ENCODE measurements at places on chromosomes 2 and 18. TPM values are rescaled to one million over a fixed set of nuclear protein-coding genes. Genes with fewer than 3 reads are reported as not detected.

Gene PIEZO2
- total RNA-seq, result 23.2 TPM

Gene MDH1B
- total RNA-seq, result 0.43 TPM

Gene FAM210A
- total RNA-seq, result 27.1 TPM

Gene ZNF2
- 5.7 TPM for total RNA-seq

Gene ACADL
- under 0.01 TPM for total RNA-seq

Gene ASPRV1
- 0.29 TPM for total RNA-seq

Gene IL37
- not detected for total RNA-seq

Gene TUBB8B
- not detected for total RNA-seq

Gene CREB1
- 27.8 TPM for total RNA-seq

Gene PMS1
- total RNA-seq, result 24.1 TPM

Gene CPS1
- total RNA-seq, result 4.2 TPM

Gene SPDYA
- 0.66 TPM for total RNA-seq

Gene DSG4
- total RNA-seq, result not detected

Gene KHK
- total RNA-seq, result 0.22 TPM

Gene SIX3
- total RNA-seq, result not detected

Data from placental pericyte (primary cell).